ENCODE measurements at places on chromosomes 2 and 18.

DNA sequence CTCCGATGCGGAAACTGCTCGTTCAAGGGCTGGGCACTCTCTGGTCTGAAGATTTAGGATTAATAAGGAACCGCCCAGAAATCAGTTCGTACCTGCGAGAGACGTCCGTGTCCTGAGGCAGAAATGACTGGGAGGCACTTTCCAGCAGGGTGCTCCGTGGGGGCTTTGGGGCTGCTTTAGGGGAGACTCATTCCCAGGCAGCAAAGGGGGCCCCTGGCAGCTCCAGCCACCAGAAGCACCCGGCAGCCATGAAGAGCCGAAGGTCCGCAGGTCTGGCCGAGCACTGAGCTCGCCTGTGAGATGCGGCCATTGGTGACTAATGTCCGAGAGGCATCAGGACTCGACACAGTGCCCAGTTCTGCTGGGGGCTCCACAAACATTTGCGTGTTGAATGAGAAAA lies 20.9 kb downstream of the KCNG2 start:
- DNase-seq: no peak

GRCh38 chr2:47437287-47437686 lies 34.3 kb downstream of the MSH2 start:
- DNase-seq: no peak

- DNase-seq: no peak
Observed at GRCh38 chr2:151569167-151569566, 159.5 kb downstream of the RIF1 start.

GRCh38 chr2:58852243-58852642 lies 611.1 kb upstream of the FANCL start:
- DNase-seq: no peak

- DNase-seq: no peak
Observed at GRCh38 chr2:42900289-42900891, 108.0 kb upstream of the HAAO start.

GRCh38 chr18:46182633-46183358 lies 78.6 kb downstream of the HAUS1 start:
- no peak for DNase-seq

DNA sequence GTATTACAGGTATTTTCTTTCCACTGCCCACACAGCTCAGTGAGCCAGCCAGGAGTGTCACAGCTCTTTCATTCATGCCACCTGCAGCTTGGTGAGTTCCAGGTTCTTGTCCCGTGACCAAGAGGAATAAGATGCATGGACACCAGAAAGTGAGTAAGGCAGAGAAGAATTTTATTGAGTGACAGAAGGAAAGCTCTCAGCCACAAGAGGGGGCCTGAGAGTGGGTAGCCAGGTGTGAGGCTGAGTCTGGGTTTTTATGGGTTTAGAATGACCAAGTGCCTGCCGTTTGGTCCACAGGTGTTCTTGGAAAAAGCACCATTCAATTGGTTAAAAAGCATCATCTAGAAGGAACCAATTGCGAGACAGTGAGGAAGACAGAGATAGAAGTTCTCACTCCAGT lies 1097.1 kb upstream of the SLC39A10 start:
- DNase-seq: no peak

DNA sequence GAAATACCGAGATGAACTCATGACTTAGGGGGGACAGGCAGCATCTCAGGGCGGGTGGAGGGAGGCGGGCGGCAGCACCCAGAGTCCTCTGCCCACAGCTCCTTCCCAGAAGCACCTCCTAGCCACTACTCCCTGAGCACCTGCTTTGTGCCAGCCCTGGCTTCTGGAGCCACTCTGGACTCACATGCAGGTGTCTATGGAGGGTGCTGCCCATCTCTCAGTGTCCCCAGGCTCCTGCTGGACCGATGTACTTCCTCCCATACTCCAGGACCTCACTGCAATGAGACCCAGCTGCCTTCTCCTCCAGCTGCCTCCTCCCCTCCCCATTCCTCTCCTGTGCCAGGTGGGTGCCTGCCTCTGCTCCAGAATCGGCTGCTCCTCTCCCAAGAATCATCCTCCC lies 22.1 kb upstream of the OTOS start:
- no peak for DNase-seq

- DNase-seq: peak; percentile 24
Observed at GRCh38 chr2:102367331-102367971, 11.9 kb downstream of the IL18R1 start.

DNA sequence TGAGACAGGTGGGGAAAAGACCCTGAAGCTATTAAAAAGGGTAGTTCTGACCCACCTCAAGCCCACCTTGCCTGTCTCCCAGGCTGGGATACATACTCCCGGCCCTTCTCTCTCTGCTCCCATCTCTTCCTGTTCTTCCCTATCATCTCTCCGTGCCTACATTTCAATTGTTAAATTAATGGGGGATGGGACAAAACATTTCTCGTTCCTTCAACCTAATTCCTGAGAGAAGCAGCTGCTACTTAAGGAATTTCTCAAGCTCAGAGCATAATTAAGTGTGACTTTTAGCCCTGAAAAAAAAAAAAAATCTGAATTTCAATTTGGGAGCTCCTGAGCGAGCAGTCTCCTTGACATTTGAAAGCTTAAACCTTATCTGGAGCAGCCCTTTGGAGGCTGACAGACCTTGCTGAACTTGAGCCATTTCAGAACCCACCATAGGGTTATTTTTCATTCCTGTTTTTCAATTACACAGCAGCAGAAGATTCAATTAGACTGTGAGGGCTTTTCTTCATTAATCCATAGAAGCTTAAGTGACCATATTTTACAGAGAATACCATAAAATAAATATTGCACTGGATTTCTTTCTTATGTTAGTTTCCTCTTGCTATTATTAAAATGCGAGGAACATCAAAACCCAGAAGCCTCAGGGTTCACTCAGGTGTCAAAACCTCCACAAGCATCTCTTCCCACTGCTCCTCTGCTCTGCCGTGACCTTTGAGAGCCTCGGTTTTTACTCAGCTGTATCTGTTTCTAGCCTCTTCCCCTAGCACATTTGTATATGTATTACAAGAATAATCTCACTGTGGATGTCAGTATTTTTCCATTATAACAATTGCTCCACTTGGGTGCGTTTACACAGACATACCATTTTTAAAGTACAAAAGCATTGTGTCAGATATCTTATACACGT lies 125.7 kb downstream of the B3GNT2 start:
- no peak for DNase-seq

DNA sequence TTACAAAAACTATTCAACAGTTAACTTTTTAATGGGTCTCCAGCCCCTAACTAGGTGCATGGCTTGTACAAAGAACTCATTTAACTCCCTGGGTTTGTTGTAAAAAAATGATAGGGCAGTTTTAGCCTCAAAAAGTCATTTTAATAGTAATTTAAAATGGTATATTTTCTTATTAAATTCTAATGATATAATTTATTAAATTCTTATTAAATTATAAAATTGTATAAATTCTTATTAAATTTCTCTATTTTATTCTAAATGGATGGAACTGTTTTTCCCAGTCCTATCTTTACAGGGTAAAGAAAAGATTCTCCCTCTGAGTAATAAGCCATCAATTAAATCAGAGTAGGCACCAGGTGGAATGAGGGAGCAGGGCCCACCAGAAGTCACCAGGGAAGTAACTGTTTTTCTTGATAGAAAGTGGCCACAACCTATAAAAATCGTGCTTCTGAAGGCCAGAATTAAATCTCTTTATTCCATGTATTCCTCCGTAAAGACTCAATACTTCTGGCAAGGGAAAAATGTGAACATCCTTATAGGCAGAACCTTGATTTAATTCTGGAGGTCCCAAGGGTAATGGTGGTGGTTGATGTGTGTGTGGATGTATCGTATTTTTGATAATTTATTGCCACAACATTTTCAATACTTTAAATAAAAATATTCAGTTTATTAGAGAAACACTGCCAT lies 814 bp downstream of the FKBP7 start:
- no peak for DNase-seq

DNA sequence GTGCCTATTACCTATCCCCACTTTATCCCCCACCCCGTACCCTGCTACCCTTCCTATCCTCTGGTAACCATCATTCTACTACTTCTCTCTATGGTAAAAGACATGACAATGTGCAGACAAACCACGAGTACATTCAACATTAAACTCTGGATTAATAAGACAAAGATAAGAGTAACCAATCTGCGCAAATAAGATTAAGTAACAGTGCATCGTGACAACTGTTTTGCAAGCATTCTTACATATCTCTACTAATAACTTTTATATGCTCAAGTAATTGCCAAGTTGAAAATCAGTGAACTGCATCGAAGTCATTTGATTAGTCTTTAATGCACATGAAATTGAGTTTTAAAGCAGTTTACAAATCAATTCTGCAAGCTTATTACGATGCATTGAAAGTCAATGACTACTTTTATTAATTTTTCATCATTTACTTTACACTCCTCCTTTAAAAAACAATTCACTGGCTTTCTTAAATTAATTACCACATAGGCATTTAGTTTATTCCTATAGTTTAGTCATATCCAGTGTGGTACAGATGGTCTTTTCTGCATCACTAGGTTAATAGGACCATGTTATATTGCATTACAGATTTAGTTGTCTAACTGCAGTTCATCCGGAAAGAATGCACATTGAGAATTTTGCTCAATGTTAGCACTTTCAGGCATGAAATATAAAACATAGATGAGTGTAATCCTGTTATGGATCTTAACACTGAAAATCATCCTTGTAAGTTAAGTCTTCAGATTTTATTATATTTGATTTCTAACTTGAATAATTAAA lies 178.1 kb downstream of the GCA start:
- no peak for DNase-seq

DNA sequence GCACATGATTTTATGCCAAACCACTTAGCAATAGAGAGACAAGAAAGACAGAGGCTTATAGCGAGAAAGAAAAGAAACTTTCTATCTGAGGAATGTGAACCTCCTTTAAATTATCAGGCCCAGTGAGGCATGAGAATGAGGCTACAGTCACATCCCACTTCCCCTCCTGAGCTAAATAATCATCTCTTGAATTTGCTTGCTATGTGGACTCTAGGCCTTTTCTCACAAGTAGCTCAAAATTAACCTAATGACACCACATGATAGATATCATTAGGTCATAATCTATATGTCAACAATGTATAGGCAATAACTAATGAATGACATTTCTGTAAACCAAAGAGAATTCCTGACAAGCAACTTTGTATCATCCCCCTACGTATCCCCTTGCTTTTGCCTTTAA lies 301.5 kb upstream of the MGAT5 start:
- no peak for DNase-seq

- no peak for DNase-seq
Observed at GRCh38 chr2:145422576-145422975, 902.7 kb upstream of the ZEB2 start.

DNA sequence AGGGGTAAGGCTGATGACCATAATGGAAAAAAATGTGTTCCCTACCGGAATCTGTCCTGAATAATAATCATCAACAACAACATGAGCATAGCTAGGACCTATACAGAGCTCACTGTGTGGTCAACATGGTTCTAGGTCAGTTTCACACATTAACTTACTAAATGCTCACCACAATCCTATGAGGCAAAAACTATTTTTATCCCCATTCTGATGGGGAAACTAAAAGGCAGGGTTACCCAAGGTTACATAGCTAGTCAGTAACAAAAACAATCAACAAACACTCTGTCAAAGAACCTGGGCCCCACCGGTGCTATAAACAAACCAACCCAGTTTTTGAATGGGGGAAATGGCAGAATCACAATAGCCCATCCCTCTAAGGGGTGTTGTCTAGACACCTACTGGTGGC lies 40.1 kb downstream of the AOX1 start:
- DNase-seq: no peak

GRCh38 chr18:63373161-63373560 lies 6.2 kb upstream of the KDSR start:
- DNase-seq: no peak

DNA sequence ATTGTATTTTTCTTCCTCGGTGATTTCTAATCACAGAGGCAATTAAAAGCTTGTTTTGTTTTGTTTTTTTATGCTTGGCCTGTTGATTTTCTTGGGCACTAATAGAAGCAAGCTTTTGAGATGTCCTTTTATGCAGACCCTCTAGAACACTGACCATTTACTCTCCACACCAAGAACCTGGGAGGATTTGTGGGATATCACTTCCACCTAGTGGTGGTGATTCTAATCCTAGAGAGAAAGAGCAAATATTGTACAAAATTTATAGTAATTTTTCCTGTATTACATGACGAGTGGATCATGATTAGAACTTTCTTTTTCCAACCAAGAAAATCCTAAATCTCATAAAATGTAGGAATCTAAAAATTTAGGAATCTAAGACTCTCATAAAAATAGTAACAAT lies 23.4 kb downstream of the NEMP2 start:
- no peak for DNase-seq

- DNase-seq: no peak
Observed at GRCh38 chr2:30351116-30351515, 95.9 kb upstream of the LCLAT1 start.

DNA sequence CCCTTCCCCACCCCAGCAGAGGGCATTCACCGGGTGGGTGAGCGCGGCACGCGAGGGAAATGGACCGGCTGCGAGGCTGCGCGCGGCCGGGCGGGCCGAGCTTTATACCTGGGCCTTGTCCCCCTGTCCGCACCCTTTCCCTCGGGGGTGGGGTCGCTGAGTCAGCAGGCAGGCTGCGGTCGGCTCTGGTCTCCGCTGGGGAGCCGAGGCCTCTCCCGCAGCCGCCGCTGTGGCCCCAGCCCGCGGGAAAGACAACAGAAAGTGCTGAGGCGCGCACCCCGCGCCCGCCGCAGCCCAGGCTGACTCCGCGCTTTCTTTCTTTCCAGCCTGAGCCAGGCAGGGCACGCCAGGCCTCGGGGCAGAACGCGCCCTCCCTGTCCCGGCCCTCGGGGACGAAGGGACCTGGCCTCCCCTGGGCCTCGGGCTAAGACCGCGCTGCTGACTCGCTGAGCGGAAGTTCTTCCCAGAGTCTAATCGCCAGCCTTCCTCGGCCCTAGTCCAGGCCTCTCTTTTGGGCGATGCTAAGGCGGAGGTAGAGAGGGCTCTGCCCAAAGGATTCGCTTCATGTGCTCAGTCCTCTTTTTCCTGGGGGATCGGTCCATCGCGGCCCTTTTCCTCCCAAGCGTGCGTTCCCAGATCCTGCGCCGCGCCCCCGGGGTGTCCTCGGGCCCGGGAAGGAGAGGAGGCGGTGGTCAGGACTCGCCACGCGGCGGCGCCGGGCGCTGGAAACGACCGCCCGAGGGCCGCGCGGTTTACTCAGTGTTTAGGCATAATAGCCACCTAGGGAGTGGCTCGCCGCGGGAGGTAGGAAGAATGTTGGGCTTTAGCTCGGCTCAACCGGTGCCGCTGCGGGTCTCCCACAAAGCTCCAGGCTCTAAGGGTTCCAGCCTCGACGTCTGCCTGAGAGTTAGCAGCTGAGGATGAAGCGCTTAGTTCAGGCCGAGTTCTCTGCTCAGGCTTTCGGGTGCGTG lies at the start of gene CRYBA2:
Gene CRYBA2 (minus strand): TSS at position 78 of the 971 bp plus-strand sequence. CDS start 246 bp downstream, outside the sequence.
- no peak for DNase-seq

GRCh38 chr18:3466045-3466444 lies 16.1 kb downstream of the TGIF1 start:
- no peak for DNase-seq

All from stimulated activated CD4-positive, alpha-beta T cell treated with anti-CD3 and anti-CD28 coated beads, Interleukin-4, amount 100 ng/mL, for 48 hours (primary cell).